ENCODE measurements at places on chromosomes 7 and 10.
A peak's percentile ranks its signal among the peaks of the same experiment; 100 is the strongest.

DNA sequence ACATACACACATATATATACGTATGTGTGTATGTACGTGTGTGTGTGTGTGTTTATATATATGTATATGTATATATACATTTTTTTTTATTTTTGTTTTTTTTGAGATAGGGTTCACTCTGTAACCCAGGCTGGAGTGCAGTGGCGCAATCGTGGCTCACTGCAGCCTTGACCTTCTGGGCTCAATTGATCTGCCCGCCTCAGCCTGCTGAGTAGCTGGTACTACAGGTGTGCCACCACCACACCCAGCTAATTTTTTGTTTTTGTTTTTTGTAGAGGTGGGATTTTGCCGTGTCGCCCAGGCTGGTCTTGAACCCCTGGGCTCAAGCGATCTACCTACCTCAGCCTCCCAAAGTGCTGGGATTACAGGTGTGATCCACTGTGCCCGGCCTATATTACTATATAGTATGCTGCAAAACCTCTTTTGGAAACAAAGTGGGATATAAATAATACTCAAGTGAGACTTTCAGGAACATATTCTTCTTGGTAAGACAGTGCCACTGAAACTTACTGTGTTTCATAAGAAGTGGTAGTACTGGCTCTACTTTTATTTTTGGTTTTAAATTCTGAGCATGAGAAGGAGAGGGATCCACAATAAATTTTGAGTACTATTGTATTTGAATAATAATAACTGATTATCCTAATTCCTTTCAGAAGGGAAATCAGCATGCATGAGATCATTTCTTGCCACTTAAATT, 51.0 kb downstream of the MLLT10 start:
- H3K4me1 ChIP-seq, result no peaks in the 10 kb centered on the region
- peaks cover 14% of the 10 kb centered on the region for H3K36me3 ChIP-seq
- DNase-seq, result no peak
- H3K4me3 ChIP-seq, result no peak overlapping the region
- H3K27me3 ChIP-seq, result no peaks in the 10 kb centered on the region
- no peak overlapping the region for H3K27ac ChIP-seq

GRCh38 chr7:131921016-131921415, 364.6 kb upstream of the PODXL start:
- no peak overlapping the region for H3K4me3 ChIP-seq
- DNase-seq, result no peak
- no peaks in the 10 kb centered on the region for H3K27me3 ChIP-seq
- no peak overlapping the region for H3K27ac ChIP-seq

GRCh38 chr7:2260820-2261219, 18.8 kb downstream of the NUDT1 start:
- H3K4me3 ChIP-seq, result no peak overlapping the region
- no peaks in the 10 kb centered on the region for H3K4me1 ChIP-seq
- H3K27ac ChIP-seq, result no peak overlapping the region
- no peak for DNase-seq
- no peaks in the 10 kb centered on the region for H3K27me3 ChIP-seq

DNA sequence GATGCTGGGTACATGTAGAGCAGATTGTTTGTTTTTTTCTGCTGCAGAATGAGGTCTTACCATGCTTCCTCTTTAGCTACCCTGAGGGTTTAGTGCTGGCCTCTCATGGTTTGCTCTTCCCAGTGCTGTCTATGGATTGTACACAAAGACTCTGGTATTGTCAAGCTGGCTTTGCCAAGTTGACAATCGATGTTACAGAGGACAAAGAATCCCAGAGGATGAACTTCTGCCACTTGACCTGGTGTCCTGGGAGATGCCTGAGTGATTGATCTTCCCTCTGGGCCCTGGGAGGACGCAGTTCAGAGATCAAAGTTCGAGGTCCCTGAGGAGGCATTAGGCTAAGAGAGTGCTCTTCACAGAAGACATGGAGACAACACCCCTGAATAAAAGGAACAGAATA, 865.4 kb downstream of the CCSER2 start:
- H3K4me1 ChIP-seq, result no peaks in the 10 kb centered on the region
- no peaks in the 10 kb centered on the region for H3K36me3 ChIP-seq
- H3K27ac ChIP-seq, result no peak overlapping the region
- no peak overlapping the region for H3K4me3 ChIP-seq

DNA sequence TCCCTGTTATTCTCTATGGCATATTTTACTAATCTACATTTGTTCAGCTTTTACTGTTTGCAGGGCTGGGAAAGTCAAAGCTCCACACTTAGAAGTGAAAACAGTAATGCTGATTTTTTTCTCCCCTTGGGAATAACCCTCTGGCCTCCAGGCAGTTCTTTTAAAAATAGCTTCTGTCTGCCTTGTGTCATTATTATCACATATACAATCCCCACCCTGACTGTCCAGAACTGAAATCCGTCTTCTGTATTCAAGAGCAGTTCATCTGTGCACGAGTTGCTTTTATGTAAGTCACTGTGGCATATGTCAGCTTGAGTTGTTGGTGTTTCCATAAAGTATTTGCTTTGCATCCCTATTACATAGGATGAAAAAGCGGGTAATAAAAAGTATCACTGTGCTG, 1221.1 kb upstream of the CELF2 start:
- H3K4me3 ChIP-seq, result no peak overlapping the region
- H3K36me3 ChIP-seq, result no peaks in the 10 kb centered on the region
- H3K27ac ChIP-seq, result no peak overlapping the region
- no peaks in the 10 kb centered on the region for H3K4me1 ChIP-seq

DNA sequence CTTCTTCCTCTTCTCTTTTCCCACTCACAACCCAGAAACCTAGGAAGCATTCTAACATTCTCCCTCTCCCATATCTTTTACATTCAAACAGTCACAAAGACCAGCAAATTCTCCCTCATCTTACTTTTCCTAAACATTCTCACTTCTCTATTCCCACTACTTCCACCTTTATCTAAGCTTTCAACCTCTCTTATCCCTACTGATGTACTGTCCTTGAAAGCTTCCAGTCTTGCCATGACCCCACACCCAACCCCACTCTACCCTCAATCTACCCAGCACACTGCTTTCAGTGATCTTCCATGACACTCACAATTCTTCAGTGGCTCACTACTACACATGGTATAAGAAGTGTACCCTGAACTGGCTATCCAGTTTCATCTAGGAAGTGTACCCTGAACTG, 5.3 kb downstream of the IMMP2L start:
- no peaks in the 10 kb centered on the region for H3K4me1 ChIP-seq
- DNase-seq, result no peak

DNA sequence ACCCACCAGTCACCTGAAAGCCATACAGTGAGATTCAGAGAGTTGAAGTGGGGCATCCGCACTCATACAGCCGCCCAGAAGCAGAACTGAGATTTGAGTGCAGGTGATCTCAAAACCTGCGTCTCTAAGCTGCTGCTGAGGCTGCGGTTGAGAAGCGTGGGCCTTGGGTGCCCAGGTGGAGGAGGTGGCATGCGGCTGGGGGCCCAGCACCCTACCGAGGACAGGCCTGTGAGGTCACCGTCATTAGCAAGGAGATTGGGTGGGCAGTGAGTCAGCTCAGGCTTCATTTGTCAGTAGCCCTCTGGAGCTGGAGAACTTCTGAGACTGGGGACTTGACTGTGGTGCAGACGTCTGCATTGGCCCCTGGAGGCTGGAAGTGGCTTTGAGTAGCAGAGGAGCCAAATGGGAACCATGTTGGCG, 29.8 kb downstream of the ZMIZ1 start:
- no peaks in the 10 kb centered on the region for H3K27me3 ChIP-seq
- peaks cover 17% of the 10 kb centered on the region for H3K4me1 ChIP-seq

GRCh38 chr7:109893231-109893630, 1197.7 kb upstream of the LRRN3 start:
- H3K36me3 ChIP-seq, result no peaks in the 10 kb centered on the region
- no peaks in the 10 kb centered on the region for H3K4me1 ChIP-seq
- DNase-seq, result no peak
- no peaks in the 10 kb centered on the region for H3K27me3 ChIP-seq

DNA sequence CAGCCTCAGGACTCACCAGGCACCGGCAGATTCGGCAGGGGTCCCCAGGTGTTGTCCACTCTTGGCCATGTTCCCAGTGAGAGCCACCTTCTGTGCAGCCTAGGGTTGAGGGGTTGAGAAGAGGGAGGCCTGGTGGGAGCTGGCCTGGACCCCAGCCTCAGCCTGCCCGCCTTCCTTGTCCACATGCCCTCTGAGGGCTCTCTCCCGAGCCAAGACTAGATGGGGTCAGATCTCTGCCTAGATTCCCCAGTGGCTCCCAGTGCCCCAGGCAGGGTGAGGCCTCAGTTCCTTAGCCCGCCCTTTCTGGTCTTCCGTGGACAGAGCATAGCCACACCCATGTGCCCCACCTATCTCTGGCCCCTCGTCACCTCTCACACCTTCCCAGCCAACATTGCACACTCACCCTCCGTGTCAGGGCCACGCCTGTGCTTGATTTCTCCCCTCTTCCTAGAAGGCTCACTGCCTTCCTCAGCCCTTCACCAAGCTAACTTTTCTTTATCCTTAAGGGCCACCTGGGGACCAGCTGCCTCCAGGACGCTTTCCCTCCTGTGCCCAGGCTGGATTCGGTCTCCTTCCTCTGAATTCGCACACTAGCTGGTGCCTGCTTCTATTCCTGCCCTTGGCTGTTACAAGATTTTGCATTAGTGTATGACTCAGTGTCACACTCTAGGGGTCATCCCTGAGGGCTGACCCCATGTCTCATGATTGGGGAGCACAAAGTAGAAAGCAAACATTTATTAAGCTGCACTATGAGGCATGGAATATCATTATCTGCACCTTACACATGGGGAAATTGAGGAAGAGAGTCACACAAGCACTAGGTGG, 7.5 kb downstream of the KCP start:
- H3K4me3 ChIP-seq, result no peak overlapping the region
- no peak overlapping the region for H3K27ac ChIP-seq
- DNase-seq, result peak; percentile 51

GRCh38 chr10:110115784-110116520, 91.5 kb upstream of the MXI1 start:
- H3K4me1 ChIP-seq, result no peaks in the 10 kb centered on the region
- no peak overlapping the region for H3K27ac ChIP-seq
- H3K36me3 ChIP-seq, result peaks cover 69% of the 10 kb centered on the region
- DNase-seq, result no peak

DNA sequence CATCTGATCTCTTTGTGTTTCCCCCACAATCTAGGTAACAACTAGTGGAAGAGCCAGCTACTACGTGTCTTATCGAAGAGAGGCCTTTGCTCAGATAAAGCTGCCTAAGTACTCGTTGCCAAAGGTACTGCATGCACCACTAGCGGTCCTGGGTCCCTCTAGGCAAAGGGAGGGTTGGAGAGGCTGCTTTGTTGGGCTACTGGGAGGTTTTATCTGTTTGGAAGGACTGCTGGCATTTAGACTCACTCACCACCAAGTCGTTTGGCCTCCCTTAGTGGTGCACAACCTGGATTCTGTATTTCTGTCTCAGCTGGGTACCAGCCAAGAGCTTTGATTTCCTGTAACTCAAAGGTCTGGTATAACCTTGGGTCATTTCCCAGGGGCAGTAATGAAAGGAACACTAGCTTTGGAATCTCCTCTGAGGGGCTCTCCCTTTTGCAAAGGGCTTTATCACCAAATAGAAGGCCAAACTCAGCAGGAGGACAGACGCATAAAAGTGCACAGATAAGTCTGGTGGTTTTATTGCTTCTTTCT, 498.3 kb downstream of the SORCS3 start:
- no peaks in the 10 kb centered on the region for H3K27me3 ChIP-seq
- H3K4me3 ChIP-seq, result no peak overlapping the region
- H3K4me1 ChIP-seq, result no peaks in the 10 kb centered on the region

DNA sequence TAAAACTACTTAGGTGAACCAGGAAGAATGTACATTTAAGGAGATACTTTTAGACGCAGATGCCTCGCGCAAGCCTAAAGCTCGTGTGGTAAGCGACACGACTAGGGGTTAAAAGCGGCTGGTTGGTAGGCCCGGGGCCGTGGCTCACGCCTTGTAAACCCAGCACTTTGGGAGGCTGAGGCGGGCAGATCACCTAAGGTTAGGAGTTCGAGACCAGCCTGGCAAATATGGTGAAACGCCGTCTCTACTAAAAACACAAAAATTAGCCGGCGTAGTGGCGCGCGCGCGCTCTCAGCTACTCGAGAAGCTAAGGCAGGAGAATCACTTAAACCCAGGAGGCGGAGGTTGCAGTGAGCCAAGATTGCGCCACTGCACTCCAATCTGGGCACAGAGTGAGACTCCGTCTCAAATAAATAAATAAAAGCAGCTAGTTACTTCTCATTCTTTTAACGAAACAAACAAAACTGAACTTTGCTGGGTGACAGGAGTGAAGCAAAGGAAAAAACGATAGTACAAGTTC, 879 bp downstream of the NUDT5 start:
- H3K27ac ChIP-seq, result peak overlapping the region; percentile 82
- no peaks in the 10 kb centered on the region for H3K36me3 ChIP-seq
- H3K4me1 ChIP-seq, result no peaks in the 10 kb centered on the region

- no peaks in the 10 kb centered on the region for H3K4me1 ChIP-seq
- H3K27ac ChIP-seq, result no peak overlapping the region
- no peaks in the 10 kb centered on the region for H3K36me3 ChIP-seq
- no peak for DNase-seq
Measured at GRCh38 chr10:9685596-9685995, 1332.1 kb upstream of the CELF2 start.

DNA sequence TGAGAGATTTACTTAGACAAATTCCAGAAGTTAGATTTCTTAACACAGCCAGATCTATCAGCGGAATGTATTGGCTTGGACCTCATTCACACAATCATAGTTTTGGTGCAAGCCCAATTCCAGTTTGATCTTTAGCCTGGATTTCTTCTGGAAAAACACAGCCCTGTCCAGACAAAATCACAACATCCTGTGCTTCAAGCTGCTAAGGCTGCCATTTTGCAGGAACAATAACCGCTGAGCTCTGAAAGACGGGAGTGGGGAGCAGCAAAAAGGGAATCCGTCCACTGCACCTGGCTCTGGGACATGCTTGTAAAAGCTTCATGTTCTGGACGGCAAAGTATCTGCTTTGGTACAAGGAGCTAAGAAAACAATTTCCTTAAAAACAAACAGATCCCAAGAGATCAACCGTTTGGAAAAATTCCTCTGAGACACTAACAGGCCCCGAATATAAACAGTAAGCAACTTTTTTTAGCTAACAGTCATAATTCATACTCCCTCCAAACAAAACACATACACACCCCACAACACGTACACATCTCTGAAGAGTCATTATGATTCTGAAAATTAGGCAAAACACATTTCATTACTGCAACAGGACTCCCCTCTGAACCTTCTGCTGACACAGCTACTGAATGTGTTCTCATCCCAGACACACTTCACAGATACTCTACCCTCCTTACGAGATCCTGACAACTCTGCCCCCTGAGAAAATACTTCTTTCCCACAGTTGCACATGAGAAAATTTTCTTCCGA, 32.4 kb downstream of the ITIH5 start:
- no peak for DNase-seq
- H3K4me3 ChIP-seq, result no peak overlapping the region
- no peaks in the 10 kb centered on the region for H3K27me3 ChIP-seq
- no peaks in the 10 kb centered on the region for H3K4me1 ChIP-seq
- peaks cover 3% of the 10 kb centered on the region for H3K36me3 ChIP-seq

DNA sequence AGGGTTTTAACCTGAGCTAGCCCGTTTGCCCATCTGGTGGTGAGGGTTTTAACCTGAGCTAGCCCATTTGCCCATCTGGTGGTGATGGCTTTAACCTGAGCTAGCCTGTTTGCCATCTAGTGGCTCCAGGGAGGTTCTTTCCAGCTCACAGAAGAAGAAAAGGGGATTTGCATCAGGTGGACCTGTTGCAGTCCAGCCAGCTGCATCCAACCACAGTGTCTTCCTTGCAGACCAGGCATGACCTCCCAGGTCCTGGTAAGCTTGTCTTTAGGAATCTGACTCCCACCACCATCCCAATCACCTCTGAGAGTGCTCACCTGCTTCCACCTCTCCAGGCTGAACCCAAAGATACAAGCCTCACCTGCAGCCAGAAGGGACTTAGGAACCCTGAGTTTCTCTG, 62.4 kb upstream of the EMX2 start:
- no peaks in the 10 kb centered on the region for H3K4me1 ChIP-seq
- H3K27me3 ChIP-seq, result no peaks in the 10 kb centered on the region
- no peaks in the 10 kb centered on the region for H3K36me3 ChIP-seq

Data from Peyer's patch (tissue), 4 donors.